ENCODE measurements at places on chromosomes 13 and 19. TPM values are rescaled to one million over a fixed set of nuclear protein-coding genes. Genes with fewer than 3 reads are reported as not detected.

RETN gene
- total RNA-seq, result not detected

GPATCH1 gene
- total RNA-seq, result 4.5 TPM

ANGPTL8 gene
- total RNA-seq, result not detected

ZNF444 gene
- total RNA-seq, result 14.4 TPM

PRR22 gene
- total RNA-seq, result under 0.01 TPM
